ENCODE measurements at places on chromosomes 6 and 20. TPM values are rescaled to one million over a fixed set of nuclear protein-coding genes. Genes with fewer than 3 reads are reported as not detected.

Gene APCDD1L
- 19.5 TPM for total RNA-seq

Gene RNF5
- total RNA-seq, result 48.1 TPM

Gene OR2H1
- not detected for total RNA-seq

Gene SNX21
- 88.4 TPM for total RNA-seq

- no peaks in the 10 kb centered on the region for H3K36me3 ChIP-seq
- H3K4me1 ChIP-seq, result peaks cover 19% of the 10 kb centered on the region
- H3K4me3 ChIP-seq, result no peak overlapping the region
- H3K27ac ChIP-seq, result no peak overlapping the region
- H3K27me3 ChIP-seq, result no peaks in the 10 kb centered on the region
Observed at GRCh38 chr6:12324099-12324498, 33.9 kb downstream of the EDN1 start.

DNA sequence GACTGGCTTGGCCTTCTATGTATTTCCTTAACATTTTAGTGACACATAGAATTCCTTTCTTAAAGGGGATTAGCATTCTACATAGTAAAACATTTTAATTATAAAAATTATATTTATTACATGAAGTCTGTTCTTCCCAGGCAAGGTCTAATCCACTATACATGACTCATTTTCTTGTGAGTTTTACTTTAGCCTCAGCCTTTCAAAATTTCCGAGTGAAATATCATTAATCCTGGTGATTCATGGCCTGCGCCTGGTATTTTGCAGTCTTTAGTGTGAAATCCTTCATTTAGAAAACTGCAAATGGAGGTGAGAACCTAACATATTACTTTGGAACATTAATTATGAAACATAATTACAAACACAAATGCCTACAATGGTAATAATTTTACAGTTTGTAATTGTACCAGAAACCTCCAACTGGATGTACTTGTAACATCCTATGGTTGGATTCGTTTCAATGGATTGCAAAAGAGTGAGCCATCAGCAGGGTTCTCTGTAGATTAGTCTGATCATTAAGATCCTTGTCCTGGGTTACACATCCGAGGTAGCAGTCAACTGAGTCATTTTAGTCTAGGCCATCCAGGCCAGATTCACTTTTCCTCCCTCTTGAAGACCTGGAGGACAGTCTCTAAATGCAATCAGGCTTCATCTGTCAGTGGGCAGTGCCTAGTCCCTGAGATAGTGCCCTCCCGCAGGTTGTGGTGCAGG lies 272.0 kb downstream of the PACRG start:
- H3K27ac ChIP-seq, result peak overlapping the region; percentile 65
- no peaks in the 10 kb centered on the region for H3K36me3 ChIP-seq
- peak overlapping the region; percentile 38 for H3K4me3 ChIP-seq
- peak; percentile 92 for DNase-seq
- peaks cover 17% of the 10 kb centered on the region for H3K4me1 ChIP-seq

DNA sequence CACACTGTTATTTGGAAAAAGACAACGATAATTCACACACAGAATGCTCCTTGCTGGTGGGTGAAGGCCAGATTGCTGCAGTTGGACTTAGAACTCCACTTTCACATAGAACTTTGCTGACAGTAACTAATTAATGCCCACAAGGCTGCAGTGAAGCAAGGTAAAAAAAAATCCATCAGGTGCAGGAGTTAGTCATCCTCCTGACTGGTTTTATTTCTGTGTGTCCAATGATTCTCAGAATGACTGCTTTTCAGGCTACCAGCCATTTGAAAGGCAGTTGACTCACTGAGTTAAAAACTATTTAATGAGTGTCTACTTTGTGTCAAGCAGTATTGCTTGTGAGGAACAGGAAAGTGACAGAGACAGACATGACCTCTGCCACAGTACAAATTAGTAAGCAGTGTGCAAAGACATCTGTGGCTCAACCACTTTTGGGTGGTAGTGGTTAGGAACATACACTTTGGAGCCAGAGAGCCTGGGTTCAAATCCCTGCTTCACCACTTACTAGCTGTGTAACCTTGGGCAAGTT lies 41.9 kb downstream of the ELOVL5 start:
- no peak overlapping the region for H3K4me3 ChIP-seq
- DNase-seq, result peak; percentile 68
- H3K36me3 ChIP-seq, result no peaks in the 10 kb centered on the region
- no peaks in the 10 kb centered on the region for H3K27me3 ChIP-seq

- DNase-seq, result peak; percentile 66
- H3K4me3 ChIP-seq, result peak overlapping the region; percentile 82
- H3K27ac ChIP-seq, result no peak overlapping the region
- H3K36me3 ChIP-seq, result no peaks in the 10 kb centered on the region
Observed at GRCh38 chr6:28218312-28219248, 6.5 kb upstream of the ZSCAN9 start.

- H3K4me1 ChIP-seq, result no peaks in the 10 kb centered on the region
- DNase-seq, result no peak
- no peak overlapping the region for H3K4me3 ChIP-seq
- H3K36me3 ChIP-seq, result no peaks in the 10 kb centered on the region
Observed at GRCh38 chr20:24314053-24314452, 155.4 kb upstream of the SYNDIG1 start.

DNA sequence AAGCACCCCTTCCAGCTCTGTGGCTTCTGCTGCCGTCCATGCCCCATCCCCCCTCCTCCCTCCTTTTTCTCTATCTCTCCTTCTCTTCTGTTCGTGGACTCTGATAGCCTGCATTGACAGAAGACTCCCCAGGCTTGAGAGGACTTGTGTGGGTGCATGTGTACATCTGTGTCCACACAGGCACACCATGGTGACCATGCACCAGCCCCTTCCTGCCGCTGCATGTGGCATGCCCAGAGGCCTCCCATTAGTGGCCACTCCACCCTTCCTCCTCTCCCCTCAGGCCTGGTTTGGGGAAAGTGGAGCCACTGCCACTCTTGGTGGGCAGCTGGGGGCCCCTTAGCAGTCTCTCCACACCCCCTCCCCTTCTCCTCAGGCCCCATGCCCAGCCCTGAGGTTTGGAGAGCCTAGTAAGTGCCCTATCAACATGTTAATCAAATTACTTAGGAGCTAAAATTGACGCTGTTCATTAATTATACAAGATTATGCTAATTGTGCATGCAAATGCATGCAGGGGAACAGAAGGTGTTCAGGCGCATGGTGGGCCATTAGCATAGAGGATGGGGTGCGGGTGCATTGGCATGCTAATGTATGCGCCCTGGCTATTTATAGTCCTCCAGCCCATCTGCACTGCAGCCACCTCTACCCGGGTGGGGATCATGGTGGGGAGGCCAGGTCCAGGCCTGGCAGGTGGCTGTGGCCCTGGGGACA lies 45.9 kb downstream of the EBF4 start:
- no peak for DNase-seq
- H3K27me3 ChIP-seq, result peaks cover 24% of the 10 kb centered on the region
- no peaks in the 10 kb centered on the region for H3K36me3 ChIP-seq
- no peak overlapping the region for H3K4me3 ChIP-seq
- no peak overlapping the region for H3K27ac ChIP-seq

DNA sequence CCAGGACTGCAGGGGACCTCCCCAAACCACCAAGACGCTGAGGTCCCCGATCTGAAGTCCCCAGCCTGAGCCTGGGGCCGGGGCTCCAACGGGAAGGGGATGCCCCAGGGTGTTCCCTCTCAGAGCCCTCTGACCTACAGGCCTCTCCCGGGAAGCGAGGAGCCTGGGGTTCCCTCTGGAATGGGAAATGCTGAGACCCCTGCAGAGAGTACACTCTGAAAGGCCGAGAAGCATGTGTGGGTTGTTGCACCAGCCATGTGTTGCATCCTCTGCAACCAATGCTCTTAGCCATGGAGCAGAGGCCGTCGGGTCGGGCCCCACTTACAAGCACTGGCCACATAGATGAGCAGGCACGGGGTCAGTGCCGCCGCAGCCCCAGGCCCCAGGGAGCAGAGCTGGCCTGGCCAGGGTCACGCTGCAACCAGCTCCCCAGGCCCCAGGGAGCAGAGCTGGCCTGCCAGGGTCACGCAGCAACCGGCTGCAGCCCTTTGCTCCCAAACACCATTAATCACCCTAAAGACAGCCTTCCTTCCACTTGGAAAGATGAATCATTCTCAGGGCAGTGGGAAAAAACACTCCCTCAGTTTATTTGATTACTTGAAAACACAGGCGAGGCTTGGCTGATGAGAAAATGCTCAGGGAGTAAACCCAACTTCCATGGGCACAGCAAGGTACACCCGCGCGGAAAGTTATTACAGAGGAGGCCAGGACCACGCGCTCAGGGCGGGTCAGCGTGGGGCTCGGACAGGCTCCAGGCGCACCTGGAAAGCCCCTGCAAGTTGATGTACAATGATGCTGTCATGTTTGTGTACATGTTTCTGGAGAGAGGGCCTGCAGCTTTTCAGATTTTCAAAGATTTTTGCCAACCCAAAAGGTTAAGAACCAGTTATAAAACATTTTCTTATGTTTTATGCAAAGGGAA lies 78.0 kb upstream of the AFDN start:
- H3K36me3 ChIP-seq, result no peaks in the 10 kb centered on the region
- H3K27ac ChIP-seq, result no peak overlapping the region
- no peaks in the 10 kb centered on the region for H3K4me1 ChIP-seq
- H3K27me3 ChIP-seq, result no peaks in the 10 kb centered on the region

DNA sequence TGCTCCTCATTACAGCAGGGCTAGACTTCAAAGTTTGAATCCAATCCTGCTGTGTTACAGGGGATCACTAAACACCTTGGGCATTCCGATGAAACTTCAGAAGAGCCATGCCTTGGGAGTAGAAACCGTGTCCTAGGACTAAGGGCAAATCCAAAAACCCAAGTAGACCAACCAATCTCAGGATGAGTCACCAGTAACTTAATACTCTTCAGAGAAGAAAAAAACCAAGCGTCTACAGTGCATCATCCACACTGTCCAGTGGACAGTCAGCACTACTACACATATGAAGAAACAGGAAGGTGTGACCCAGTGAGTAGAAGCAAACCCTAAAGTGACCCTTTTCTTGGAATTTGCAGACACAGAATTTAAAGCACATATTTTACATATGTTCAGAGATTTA lies 39.5 kb upstream of the VAPB start:
- peak; percentile 89 for DNase-seq
- H3K4me1 ChIP-seq, result peaks cover 15% of the 10 kb centered on the region
- H3K36me3 ChIP-seq, result peaks cover 20% of the 10 kb centered on the region

GRCh38 chr6:63319939-63320338 lies at the start of gene LGSN:
TSS of gene LGSN (minus strand) at chr6:63319983. CDS start at chr6:63319943, 40 bp downstream.
- DNase-seq, result no peak
- H3K4me3 ChIP-seq, result no peak within 1 kb of the TSS
- H3K4me1 ChIP-seq, result no peaks in the 10 kb centered on the region
- peaks cover 31% of the 10 kb centered on the region for H3K27me3 ChIP-seq
- no peaks in the 10 kb centered on the region for H3K36me3 ChIP-seq

GRCh38 chr20:57458400-57459160 lies 66.4 kb downstream of the CTCFL start:
- H3K4me1 ChIP-seq, result no peaks in the 10 kb centered on the region
- peaks cover 21% of the 10 kb centered on the region for H3K27me3 ChIP-seq
- no peak overlapping the region for H3K27ac ChIP-seq
- no peak overlapping the region for H3K4me3 ChIP-seq
- DNase-seq, result peak; percentile 57

GRCh38 chr20:11820838-11821237 lies 96.9 kb upstream of the BTBD3 start:
- no peak for DNase-seq
- no peaks in the 10 kb centered on the region for H3K27me3 ChIP-seq
- H3K4me1 ChIP-seq, result no peaks in the 10 kb centered on the region
- H3K36me3 ChIP-seq, result no peaks in the 10 kb centered on the region
- no peak overlapping the region for H3K27ac ChIP-seq
- H3K4me3 ChIP-seq, result no peak overlapping the region

GRCh38 chr6:100466410-100467128 lies 1.8 kb upstream of the SIM1 start:
- no peak overlapping the region for H3K4me3 ChIP-seq
- no peak for DNase-seq
- H3K27ac ChIP-seq, result no peak overlapping the region
- no peaks in the 10 kb centered on the region for H3K36me3 ChIP-seq

GRCh38 chr6:13152764-13153163 lies 175.6 kb downstream of the TBC1D7 start:
- H3K36me3 ChIP-seq, result no peaks in the 10 kb centered on the region
- no peaks in the 10 kb centered on the region for H3K27me3 ChIP-seq
- H3K4me3 ChIP-seq, result no peak overlapping the region
- no peak overlapping the region for H3K27ac ChIP-seq
- DNase-seq, result no peak

DNA sequence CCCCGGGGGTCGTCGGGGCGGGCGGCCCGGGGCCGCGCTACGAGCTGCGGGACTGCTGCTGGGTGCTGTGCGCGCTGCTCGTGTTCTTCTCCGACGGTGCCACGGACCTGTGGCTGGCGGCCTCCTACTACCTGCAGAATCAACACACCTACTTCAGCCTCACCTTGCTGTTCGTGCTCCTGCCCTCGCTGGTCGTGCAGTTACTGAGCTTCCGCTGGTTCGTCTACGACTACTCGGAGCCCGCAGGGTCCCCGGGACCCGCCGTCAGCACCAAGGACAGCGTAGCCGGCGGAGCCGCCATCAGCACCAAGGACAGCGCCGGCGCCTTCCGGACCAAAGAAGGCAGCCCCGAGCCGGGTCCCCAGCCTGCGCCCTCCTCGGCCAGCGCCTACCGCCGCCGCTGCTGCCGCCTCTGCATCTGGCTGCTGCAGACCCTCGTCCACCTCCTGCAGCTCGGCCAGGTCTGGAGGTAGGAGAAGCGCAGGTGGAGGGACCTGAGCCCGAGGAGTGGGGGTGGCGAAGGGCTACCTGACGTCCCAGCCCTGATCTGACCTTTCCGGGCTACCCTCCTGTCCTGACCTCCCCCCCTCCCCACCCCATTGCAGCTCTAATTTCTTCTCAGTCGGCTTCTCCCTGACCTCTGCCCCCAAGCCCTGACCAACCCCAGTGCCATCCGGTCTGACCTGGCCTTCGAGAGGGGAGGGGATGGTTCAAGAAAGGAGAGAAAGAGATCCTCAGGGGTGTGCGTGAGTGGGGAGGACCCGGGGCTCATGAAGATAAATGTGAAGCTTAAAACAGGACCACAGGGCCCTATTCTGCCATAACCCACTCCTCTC lies 558 bp downstream of the XKR7 start:
- DNase-seq, result peak; percentile 74
- no peak overlapping the region for H3K4me3 ChIP-seq
- no peaks in the 10 kb centered on the region for H3K4me1 ChIP-seq
- H3K36me3 ChIP-seq, result no peaks in the 10 kb centered on the region
